ENCODE measurements at places on chromosomes 4 and X.

GRCh38 chrX:17081511-17081910 is 135.1 kb downstream of the REPS2 start:
- DNase-seq, result no peak

GRCh38 chrX:130575831-130576389 is 174.1 kb downstream of the RBMX2 start:
- DNase-seq, result peak; percentile 48

DNA sequence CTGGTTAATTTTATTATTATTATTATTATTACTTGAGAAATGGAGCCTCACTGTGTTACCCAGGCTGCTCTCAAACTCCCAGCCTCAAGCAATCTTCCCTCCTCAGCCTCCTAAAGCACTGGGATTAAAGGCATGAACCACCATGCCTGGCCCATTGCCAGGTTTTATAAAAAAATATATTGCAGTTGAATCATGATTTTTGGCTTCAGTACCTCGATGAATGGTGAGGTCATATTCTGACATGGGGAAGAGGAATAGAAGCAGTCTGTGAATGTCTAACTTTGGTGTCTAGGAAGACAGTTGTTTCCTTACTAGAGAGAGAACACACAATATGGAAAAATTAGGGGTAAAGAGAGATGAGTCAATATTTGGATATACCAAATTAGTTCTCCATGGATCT is 32.0 kb downstream of the CCSER1 start:
- DNase-seq, result no peak

DNA sequence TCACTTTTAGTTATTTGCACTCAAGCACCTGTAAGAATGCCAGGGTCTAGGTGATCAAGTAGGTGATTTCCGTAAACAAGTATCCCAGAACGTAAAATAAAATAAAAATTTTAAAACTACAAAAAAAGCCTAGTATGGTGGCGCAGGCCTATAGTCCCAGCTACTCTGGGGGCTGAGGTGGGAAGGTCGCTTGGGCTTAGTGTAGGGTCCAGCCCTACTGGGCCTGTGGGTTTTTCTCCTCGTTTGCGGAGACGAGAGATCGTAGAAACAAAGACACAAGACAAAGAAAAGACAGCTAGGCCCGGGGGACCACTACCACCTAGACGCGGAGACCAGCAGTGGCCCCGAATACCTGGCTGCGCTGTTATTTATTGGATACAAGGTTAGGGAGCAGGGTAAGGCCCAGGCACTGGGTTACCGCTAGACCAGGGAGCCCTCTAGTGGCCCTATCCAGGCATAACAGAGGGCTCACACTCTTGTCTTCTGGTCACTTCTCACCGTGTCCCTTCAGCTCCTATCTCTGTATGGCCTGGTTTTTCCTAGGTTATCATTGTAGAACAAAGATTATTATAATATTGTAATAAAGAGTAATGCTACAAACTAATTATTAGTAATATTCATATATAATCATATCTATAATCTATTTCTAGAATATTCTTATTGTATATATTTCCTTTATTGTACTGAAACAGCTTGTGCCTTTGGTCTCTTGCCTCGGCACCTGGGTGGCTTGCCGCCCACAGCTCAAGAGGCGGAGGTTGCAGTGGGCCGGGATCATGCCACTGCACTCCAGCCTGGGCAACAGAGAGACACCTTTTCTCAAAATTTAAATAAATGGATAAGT is 38.4 kb downstream of the SAGE1 start:
- peak; percentile 48 for DNase-seq

DNA sequence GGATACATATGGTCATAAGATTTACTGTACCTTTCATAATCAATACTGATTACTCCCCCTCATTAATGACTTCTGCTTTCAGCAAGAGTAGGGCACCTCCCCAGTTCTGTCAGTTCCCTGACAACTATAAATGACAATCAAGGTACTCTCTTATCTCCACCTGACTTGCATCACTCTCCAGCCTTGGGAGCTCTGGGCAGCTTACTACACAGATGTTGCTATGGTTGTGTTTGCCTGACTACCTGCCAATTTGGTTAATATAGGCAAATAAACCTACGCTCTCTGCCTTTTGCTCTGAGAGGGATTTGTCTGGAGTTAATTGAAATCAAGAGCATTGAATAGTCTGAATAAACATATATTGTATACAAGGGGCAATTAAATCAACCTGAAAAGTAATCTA is 22.8 kb upstream of the MAP7D3 start:
- DNase-seq, result no peak

DNA sequence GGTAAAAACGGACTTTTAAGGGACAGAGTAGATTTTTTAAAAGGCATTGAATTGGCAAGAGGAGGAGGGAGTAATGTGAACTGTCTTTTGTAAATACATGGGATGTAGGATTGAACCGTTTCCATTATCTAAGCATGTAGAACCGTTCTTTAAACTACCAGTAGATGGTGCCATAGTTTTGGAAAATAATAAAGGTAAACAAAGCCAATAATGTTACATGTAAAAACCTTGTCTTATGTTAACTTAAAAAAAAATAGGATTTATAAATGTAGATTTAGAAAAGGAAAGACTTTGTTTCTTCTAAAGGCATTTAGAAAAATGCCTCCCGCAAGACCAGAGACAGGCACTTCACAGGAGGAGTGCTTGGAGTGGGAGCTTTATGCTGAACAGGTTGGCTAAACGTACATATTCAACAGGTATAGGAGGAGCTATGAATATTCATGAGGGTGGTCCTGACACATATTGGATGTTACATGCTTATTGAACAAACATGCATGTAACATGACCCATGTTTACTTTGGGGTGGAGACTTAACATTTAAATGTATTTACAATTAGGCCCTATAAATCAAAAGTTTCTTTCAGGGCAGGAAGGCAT is 45.5 kb upstream of the FAM241A start:
- DNase-seq, result no peak

DNA sequence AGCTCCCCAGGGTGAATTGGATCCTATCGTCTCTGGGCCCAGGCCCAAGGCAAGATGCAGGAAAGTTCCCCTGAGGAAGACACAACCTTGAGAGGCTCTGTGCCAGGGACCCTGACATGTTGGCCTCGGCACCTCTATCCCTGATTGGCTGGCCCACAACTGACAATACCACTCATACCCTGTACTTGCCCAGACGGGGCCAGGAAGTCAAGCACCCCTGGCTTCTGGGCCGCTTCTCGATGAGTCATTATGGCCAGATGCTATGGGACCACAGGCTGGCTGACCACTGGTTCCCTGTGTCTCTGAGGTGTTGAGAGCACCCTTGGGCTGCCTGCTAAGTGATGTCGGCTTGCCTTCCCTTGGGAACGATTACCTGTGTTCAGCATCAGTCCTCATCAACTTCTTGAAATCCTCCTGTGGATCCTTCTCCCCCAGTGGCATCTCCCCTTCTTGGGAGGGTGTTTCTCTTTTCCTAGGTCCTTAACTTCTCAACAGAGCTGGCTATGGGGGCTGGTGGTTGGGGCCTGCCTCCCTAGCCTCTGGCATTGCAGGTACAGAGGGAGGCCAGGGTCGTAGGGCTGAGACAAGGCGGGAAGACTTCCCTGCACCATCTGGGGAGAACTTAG is 54.5 kb upstream of the MAMLD1 start:
- no peak for DNase-seq

- no peak for DNase-seq
Measured at GRCh38 chr4:22488106-22488505, 27.8 kb downstream of the ADGRA3 start.

- no peak for DNase-seq
Measured at GRCh38 chr4:52687696-52688095, 28.6 kb upstream of the USP46 start.

GRCh38 chr4:89906777-89907521 is 12.3 kb downstream of the MMRN1 start:
- DNase-seq, result no peak

DNA sequence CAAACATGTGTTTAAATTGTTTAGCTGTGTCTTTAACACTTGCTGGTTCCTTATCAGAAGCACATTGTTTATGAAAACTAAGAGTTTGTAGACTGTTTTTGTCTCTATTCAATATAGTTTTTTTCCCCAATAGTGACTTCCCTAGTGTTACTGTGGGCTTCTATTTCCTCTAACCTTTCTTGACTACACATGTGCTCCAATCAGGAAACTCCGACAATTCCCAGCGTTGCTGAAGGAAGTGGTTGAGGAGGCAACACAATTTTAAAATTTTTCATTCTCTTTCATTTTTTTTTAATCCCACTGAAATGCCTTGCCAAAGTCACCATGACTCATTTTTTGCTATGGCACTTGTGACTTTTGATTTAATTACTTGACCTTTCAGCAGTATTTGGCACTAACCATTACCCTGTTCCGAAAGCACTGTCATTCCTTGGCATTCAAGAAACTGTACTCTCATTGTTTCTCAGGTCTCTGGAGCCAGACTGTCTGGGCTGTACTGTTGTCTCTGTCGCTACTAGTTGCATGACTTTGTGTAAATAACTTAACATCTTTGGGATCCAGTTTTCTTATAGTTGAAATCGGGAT is 67.6 kb upstream of the FREM3 start:
- no peak for DNase-seq

DNA sequence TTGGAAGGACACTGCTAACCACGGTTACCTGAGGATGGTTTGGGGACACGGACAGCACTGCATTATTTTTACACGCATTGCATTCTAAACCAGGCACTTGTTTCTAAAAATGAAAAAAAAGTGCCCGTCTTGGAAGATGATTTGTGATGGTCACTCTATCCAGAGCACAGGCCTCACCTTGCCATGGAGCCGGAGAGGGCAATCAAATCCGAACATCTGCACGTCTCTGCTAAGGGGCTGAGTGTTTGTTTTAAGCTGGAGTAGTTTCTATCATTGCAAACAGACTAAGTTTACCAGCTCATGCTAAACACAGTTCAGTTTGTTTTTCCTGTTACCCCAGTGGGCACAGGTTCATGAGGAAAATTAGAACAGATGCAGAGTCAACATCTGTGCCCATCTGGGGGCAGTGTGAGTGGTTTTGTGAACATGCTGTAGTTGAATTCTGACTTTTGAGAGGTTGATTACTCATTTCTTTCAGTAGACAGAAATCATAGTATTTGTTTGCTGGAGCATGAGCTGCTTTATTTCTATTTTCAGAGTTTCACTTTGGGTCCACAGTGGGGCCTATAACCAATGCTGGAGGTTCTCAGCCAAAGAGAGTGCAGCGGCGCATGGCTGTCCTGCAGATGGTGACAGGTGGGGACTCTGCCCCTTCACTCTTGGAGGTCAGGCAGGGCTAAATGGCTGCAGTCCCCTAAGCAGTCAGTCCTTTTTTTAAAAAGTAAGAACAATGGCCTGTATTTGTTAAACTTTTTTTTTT is 65.4 kb upstream of the ENPP6 start:
- DNase-seq, result no peak

DNA sequence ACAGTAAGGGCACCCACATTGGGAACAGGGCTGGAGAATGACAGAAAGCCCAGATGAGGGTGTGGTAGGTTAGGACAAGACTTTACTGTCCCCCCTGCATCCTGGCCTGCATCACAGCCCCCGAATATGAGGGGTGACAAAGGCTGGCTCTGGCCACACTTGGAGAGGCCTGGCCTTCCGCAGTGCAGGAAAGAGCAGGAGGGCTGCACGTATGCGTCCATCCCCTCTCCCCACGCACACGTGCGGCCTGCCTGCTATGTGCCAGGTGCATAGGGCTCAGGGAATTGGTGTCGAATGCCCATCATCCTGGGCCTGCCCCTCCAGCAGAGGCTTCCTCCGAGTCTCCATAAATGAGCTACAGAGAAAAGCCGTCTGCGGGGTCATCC is 80.5 kb downstream of the ABLIM2 start:
- DNase-seq, result no peak

- DNase-seq, result no peak
Measured at GRCh38 chr4:75099321-75099720, 166.4 kb downstream of the PARM1 start.

DNA sequence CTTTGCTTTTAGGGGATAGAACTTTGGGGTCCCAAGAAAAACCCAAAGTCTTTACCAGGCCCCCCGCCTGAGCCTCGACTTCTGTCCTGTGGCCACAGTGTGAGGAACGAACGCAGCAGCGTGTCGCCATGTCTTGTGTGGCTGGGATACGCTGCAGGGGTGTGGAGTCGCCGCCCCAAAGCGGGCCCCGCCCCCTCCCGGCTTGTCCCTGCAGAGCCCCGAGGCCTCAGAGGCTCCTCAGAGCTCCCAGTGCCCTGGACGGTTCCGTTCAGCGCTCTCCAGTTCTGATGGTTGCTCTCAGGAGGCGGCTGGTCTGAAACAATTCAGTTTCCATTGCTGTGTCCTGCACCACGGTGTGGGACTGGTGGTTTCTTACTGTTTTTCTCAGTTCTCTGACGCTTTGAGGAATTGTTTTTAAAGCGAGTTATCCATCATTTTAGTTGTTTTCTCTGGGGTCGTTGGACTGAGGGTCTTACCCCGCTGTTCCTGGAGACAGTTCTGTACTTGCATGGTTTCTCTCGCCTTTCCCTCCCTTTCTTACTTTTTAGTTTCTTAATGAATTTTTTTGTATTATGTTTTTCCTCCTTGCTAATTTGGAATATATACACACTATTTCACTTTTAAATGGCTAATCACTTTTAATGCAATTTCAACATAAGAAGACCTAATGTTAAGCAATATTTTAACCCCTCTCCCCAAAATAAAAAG is 1.6 kb upstream of the IDUA start:
- peak; percentile 91 for DNase-seq

DNA sequence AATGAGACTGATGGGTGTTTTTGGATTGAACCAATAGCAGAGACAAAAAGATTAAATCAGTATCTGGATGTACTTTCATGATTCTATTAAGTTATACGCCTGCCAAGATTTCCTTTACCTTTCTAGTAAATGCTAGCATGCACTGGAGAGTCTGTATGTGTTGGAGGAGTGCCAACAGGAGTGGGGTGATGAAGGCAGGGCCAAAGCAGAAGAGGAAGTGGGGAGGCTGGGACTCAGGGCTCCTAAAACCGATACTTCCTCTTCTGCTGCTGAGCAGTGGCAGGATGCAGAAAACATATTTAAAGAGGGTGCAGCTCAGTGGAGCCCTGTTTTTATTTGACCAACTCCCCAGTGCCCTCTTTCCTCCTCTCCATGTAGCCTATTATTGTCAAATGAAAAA is 5.6 kb downstream of the CYSLTR1 start:
- no peak for DNase-seq

DNA sequence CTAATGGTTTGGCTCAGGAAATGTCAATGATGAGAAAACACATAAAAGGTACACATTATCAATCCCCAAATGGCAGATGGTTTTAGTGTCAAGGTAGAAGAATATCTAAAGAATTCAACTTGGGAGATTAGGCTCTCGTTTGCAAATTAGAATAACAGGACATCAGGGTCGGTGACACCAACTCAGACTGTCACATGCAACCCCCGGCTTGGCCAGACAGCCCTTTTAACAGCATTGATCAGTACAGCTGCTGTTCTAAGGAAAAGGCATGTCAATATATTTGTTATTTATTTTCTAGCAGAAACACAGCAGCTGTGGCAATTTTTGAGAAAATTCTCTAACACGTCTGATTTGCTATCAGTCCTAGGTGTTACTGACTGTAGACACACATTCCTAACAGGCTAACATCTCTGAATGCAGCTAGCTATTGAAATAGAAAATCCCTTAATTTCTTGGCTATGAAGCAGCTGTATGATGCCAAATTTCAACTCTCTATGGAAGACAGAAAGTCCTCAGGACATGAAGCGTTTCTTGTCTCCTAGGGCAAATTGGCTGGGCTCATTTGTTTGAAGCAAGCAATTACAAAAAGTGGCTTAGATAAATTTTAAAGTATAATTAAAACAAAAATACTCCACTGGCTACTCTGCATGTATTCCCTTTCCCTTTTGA is 269.0 kb upstream of the CXXC4 start:
- no peak for DNase-seq
